ENCODE measurements at places on chromosomes 2 and 18.

- no peak for DNase-seq
These were observed 108.2 kb downstream of the RTP5 start for GRCh38 chr2:241977557-241978300.

DNA sequence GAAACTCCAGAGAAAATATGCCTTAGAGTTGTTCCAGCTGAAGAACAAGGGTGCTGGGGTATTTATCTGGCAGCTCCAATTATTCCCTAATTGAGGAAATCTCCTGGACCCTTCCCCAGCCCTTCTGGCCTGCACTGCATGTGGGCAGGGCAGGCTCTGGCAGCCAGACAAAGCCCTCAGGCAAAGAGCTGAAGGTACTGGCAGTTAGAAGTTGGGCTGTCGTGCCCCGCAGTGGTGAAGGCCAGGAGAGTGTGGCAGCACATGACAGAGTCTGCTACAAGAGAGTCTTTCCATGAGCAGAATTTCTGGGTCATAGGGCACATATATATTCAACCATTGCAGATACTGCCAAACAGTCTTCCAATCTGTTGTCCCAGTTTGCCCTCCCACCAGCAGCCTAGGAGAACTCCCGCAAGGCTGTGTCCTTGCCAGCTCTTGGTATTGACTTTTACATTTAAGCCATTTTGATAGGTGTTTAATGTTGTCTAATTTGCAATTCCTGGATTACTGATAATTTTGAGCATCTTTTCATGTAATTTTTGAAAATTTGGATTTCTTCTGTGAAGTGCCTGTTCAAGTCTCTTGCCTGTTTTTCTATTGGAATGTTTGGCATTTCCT, 26.6 kb downstream of the ONECUT2 start:
- DNase-seq = no peak

- DNase-seq = peak; percentile 24
These were observed 73.2 kb downstream of the MBP start for GRCh38 chr18:77059294-77059916.

DNA sequence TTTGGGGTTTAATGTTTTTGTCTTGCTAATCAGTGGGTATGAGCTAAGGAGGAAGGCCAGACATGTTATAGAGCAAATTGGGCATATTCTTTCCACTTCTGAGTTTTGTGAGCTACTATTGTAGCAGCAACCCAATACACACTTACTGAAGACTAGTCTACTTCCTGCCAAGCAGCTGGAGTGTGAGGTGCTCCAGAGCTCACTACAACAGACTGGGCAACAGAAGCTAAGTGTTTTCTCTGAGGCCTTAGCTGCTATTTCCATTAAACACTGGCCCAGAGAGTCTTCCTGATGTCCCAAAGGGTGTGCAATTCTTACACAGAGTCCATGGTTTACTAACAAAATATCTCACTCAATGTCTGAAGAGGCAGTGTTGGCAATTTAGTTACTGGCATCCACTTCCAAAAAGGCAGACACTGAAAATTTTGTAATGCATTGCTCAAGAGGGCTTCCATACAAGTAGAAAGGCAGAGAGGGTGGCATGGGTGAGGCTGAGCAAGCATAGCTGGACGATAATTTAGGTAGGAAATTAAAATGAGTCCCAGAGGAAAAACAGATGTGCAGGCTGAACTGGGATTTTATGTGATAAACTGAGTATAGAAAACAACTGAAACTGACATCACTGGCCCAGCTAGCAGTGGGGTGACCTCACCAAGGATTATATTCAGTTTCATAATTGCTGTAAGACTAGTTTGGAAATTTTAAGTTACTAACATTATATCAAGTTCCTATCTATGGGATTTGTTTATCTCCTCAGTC, 68.6 kb downstream of the ZC3H6 start:
- DNase-seq = no peak

DNA sequence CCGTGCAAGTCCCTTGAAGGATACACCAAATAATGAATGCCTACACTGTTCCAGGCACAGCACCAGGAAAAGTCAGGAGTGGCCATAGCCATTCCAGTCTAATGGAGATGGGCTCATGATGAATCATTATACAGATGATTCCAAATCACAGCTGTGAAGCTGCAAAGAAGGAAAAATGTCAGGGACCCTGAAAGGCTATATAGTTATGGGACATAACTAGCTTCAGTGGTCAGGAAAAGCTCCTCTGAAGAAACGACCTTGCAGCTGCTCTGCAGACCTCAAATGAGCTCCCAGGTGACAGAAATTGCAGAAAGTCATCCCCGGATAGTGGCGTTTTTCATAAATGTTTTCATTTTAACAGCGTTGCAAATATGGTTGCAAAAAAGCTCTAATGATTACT, 200.8 kb downstream of the PTGR3 start:
- DNase-seq = no peak

- no peak for DNase-seq
These were observed 133.1 kb upstream of the PELI1 start for GRCh38 chr2:64277101-64277849.

GRCh38 chr2:54941248-54941984, 108.8 kb downstream of the RTN4 start:
- no peak for DNase-seq

DNA sequence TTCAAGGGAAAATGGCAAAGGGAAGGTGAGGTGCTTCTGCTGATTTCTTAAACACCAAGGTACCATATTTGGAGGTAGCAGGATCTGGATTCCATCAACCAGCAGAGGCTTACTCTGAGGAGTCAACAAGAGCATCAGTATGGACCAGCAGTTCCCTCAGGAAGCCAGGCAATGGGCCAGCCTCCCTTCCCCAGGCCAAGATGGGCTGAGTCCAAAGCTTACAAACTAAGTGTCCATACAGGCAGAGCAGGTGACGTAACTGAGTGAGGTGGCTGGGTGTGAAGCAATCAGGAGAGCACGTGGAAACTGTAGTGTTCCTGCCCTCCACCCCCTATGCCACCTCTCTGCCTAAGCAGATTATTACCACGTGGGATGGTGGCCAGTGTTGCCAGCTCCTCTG, 134.2 kb upstream of the HNRNPA3 start:
- DNase-seq = no peak

DNA sequence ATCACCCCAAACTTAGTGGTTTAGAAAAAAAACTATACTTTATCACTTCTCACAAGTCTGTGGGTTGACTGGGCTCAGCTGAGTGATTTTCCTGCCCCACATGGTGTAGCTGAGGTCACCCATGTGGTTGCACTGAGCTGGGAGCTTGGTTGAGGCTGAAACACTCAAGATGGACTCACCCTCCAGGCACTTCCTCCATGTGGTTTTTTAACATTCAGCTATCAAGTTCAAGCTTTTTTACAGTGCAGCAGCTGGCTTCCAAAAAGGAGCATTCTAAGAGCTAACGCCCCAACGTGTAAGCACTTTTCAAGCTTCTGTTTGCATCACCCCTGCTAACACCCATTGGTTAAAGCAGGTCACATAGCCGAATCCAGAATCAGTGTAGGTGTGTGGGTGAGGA, 105.9 kb upstream of the CREB1 start:
- peak; percentile 70 for DNase-seq

GRCh38 chr18:11981543-11982366, 448 bp downstream of the IMPA2 start:
- DNase-seq = no peak

GRCh38 chr18:48728204-48728833, 189.5 kb downstream of the CTIF start:
- DNase-seq = no peak

DNA sequence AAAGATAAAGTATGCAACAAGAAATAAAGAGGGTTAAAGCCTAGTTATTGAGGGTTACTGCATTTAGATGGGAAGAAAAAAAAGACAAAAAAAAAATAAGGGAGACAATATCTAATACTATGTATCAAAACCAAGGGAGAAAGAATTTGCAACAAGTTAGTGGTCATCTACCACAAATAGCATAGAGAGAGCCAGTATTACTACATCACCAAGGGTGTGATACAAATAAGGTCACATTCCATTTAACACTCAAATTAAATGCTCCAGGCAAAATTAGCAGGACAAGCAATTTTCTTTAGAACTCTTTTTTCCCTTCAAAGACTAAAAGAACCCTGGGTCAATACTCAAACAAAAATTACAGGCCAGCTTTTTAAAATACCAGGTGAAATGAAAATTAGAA, 115.1 kb upstream of the GULP1 start:
- DNase-seq = no peak

GRCh38 chr2:219172231-219173154, 2.7 kb upstream of the SLC23A3 start:
- DNase-seq = no peak

GRCh38 chr18:75161256-75162028, 47.5 kb downstream of the PTGR3 start:
- peak; percentile 77 for DNase-seq

DNA sequence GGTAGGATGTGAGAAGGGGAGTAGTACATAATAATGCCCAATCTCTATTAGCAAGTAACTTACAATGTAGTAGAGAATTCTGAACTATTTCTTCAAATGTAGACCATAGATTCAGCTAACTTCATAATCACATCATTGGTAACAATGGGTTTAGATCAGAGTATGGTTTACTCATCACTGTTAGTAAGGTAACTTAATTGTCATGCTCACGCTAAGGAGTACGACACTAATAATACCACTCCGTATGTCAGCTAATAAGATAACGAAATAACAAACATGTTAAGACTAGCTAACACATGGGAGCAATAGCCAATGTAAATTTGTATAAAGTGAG, 56.4 kb upstream of the CCDC141 start:
- DNase-seq = no peak

All from GDM1 (cell line).